Amniotic stem cell (primary cell): ENCODE measurements at places on chromosomes 7 and 10.

GRCh38 chr10:102121739-102122372 lies 1.7 kb upstream of the LDB1 start:
- DNase-seq: no peak

DNA sequence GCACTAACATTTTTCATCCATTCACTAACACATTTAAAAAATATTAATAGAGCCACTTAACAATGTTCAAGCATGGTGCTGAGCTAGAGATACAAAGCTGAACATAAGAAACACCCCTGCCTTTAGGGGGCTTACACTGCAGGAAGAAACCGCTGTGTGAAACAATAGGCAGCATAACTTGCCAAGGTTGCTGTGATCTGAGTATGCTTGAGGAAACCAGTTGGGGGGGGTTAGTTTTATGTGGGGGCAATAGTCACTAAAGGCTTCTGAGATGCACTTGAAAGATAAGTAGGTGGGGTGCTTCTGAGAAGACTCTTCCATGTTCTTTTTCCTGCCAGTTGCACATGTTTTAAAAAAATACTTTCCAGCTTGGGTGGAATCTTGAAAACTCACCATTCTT lies 2.8 kb downstream of the RBM17 start:
- DNase-seq: no peak

- no peak for DNase-seq
Measured at GRCh38 chr7:123366626-123367025, 166.9 kb upstream of the SLC13A1 start.

- DNase-seq: no peak
Measured at GRCh38 chr7:107394831-107395230, 75.0 kb upstream of the GPR22 start.

DNA sequence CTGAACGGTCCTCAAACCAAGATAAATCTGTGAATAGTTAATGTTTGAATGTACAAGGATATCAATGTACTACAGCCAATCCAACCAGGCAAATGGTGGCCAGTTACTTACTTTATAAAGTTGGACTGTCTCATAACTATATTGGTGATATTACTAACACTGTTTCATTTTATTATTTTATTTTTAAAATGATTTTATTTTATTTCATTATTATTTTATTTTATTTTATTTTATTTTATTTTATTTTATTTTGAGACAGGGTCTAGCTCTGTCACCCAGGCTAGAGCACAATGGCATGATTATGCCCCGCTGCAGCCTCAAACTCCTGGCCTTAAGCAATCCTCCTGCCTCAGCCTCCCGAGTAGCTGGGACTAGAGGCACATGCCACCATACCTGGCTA lies 6.8 kb downstream of the IL15RA start:
- no peak for DNase-seq

GRCh38 chr10:1409392-1409791 lies 327.9 kb downstream of the ADARB2 start:
- no peak for DNase-seq

- peak; percentile 75 for DNase-seq
Measured at GRCh38 chr10:36725581-36726520, 399.5 kb upstream of the ANKRD30A start.

DNA sequence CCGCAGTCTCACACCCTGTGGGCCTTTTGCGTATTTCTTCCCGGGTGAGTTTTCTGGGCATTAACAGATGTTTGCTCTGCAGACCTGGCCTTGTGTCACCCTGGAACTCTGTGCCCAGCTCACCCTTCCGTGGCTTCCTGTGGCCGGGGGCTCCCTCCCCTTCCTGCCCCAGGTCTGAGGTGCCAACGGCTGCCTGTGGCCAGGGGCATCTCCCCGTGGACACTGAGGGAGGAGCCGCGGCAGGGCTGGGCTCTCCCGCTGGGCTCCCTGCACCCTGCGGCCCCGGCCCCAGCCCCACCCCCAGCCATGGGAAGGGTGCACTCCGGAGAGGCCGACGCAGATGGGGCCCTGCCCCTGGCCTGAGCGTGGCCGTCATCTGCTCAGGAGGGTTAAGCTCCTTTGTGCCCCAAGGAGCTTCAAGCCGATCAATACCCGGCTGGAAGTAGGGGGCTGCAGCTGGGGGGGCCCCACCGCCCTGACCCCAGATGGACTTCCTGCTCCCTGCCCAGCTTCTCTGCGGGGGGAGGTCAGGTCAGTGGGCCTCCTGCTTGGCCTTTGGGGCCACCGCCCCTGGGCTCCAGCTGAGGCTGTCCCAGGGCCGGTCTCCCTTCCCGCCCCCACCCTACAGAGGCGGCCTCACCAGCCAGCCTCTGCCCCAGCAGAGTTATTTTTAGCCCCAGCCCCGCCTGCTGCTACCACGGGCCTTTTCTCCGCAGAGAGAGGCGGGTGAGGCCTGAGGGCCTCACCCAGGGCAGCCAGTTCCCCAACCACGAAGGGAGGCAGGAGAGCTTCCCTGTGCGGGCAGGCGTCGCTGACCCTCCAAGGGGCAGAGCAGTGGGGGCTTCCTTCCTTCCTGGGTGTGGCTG lies 24.2 kb downstream of the PWWP2B start:
- DNase-seq: no peak

DNA sequence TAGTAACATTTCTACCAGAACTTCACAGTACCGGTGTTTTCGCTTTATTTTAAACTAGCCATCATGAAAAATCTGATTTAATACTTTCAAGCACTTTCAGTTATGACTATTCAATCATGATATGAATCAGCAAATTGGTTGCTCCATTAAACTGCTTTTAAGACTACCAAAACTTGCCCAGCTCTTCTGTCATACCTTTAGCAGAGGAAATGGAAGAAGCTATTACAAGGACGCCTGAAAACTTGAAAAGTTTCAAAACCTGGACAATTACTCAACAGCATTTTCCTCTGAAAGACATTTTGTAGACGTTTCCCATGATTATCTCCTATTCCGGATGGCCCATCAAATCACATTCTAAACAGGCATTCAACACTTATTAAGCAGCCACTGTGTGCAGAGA lies 2.0 kb downstream of the JAZF1 start:
- no peak for DNase-seq

DNA sequence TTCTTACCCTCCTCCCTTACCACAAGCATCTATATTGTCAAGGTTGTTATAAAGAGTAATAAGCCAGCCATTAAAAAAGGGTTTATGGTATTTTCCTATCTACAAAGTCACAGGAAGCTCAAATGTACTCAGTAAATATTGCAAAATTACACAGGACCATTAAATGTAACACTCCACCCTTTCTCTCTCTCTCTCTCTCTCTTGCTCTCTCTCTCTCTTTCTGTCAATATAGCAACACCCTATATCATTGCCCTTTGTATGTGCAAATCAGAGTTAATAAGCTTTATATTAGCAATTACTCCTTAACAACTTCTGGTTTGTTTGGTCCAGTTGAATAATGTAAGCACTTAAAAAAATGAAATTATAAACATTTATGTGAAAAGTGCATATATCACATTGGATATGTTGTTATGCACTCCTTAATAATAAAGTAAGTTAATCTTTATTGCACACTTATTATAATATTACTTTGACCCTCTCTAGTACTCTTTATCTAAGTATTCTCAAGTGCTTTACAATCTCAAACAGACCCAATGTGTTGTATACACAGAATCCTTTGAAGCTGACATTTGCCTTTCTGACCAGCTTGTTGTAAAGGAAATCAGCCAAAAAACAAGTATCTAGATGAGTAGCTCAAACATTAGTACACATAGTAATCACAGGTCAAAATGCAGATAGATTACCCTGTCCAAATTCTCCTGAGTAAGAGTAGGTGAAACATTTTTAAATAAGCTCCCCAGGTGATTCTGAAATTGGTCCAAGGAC lies 93.2 kb downstream of the CFTR start:
- no peak for DNase-seq

DNA sequence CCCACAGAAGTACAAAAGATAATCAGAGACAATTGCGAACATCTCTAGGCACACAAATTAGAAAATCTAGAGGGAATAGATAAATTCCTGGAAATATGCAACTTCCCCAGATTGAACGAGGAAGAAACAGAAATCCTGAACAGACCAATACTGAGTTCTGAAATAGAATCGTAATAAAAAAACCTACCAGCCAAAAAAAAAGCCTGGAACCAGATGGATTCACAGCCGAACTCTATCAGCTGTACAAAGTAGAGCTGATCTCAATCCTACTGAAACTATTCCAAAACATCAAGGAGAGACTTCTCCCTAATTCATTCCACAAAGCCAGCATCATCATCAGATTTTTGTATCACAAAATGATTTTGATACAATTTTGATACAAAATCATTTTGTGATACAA lies 206.4 kb downstream of the REEP3 start:
- no peak for DNase-seq

DNA sequence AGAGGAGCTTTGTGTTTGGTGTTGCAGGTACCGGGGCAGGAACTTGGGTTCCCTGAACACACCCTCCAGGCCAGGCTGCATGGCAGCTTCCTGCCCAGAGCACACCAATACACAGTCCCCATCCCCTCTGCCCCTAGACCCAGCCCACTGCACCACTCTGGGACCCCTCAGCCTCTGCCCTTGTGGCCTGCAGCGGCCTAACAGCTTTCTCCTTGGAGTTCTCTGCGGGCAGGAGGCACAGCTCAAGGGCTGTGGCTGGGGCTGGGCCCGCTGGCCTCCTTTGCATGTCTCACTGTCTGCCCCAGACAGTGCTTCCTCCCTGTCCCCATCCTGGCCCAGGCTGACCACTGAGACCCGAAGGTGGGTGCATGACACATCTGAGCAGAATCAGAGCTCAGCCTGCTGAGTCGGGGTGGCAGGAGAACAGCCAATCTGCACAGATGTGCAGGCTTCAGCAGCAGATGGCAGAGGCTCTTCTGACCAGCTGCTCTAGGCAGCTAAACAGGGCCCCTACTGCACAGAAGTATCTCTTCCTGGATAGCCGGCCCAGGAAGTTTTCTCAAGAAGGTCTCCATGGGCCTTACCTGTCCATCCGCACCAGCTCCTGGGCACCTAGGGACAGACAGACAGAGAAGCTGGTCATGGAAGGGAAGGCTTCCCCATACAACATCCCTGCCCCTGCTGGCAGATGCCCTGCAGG lies 20.8 kb downstream of the VSIR start:
- DNase-seq: no peak

DNA sequence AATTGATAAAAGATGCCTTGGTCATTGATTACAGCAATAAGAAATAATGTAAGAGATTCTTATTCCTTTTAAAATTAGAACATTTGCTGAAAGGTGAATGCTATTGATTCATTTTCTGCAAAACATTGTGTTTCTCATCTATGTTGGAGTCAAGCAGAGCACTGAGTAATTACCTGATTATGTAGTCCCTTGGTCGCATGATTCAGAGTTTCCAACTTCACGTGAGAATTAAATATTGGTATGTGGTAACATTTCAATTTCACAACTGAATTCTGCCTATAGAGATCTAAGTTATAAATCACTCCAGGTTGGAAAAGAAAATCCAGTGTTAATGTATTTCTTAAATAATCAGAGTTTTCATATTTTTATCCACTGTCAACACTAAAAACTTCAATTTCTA lies 701.4 kb downstream of the PHTF2 start:
- DNase-seq: no peak

DNA sequence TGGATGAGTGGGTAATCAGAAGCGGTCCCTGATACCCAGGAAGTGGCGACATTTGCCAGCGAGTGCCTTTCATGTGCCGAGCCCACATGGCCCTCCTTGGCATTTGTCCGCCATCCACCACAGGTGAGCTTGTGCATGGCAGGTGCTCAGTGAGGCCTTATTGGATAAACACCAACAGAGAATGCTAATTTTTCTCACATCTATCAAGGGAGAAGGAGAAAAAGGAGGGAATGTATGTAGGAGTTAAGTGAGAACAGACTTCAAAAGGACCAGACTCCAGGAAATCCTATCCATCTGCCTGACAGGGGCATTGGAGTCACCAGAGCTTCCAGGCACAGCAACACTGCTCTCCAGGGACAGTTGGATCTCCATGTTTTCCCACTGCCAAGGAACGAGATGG lies 143.5 kb upstream of the ZMIZ1 start:
- DNase-seq: no peak

DNA sequence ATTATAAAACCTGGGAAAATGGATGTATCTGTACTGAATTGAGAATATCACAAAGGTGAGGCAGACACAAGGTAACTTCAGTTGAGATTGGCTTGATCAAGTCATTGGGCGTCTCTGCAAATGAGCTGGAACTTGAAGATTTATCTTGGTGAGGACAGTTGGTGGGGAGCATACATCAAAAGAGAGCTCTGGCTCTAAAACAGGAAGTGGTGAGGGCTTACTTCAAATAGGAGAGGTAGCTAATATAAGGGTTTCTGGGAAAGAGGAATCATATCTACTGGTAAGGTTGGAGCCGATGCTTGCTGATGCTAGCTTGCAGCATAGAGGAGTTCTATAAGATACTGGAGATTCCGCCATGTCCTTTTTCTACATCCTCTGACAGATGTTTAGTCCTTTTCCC lies 39.9 kb upstream of the FGL2 start:
- DNase-seq: no peak

DNA sequence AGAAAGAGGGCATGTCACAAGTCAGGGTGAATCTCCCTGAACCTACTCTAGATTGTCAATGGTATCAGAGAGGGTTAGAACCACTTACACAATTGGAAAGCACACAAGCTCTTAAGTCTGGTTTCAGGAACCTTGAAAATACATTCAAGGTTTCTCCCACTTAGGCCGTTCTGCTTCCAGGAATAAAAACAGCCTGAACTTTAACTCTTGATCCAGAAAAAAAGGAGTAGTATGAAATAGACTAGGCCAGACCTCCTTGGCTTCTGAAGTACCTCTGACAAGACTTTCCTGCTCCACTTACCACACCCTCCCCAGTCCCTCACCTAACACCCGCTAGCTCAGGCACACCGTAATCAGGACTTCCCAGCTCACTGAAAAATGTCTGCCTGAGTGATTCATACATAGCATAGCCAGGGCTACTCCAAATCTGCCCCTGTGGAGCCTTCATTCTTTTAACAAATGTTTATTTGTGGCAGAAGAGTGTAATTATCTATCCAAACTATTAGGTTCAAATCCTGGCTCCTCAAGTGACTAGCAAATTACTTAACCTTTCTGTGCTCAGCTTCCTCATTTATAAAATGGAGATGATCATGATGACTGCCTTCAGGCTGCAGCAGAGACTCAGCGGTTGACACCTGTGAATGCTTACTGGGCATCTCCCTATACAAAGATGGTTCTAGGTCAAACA lies 30.3 kb upstream of the IL6 start:
- DNase-seq: no peak

DNA sequence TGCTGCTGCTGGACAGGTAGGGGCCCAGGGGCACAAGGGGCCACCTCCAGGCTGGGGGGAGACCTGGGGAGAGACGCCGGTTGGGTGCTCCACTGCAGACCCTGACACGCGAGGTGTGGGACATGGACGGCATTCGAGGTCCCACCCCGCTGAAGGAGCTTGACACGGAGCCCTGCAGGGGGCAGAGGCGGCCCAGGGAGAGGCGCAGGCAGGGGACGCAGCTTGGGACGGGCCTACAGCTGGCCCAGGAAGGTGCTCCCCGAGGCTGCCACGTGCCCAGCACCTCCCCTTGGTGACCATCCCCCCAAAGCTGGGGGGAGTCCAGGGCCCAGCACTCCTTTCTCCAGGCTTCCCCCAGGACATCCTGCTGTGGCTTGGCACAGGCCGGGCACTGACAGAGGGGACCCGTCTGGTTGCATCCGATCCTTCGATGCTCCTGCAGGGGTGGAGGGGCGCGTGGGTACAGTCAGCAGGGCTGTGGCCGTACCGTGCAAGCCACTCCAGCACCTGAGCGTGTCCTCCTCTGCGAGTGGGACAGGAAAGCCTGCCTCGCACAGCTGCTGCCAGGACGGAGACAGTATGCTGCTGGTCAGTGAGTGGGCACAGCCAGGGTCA lies 174.4 kb downstream of the ELFN1 start:
- no peak for DNase-seq

GRCh38 chr10:68594405-68594804 lies 34.3 kb downstream of the TET1 start:
- no peak for DNase-seq
